CD4-positive, alpha-beta T cell (primary cell): ENCODE measurements at places on chromosomes 1 and 21.

DNA sequence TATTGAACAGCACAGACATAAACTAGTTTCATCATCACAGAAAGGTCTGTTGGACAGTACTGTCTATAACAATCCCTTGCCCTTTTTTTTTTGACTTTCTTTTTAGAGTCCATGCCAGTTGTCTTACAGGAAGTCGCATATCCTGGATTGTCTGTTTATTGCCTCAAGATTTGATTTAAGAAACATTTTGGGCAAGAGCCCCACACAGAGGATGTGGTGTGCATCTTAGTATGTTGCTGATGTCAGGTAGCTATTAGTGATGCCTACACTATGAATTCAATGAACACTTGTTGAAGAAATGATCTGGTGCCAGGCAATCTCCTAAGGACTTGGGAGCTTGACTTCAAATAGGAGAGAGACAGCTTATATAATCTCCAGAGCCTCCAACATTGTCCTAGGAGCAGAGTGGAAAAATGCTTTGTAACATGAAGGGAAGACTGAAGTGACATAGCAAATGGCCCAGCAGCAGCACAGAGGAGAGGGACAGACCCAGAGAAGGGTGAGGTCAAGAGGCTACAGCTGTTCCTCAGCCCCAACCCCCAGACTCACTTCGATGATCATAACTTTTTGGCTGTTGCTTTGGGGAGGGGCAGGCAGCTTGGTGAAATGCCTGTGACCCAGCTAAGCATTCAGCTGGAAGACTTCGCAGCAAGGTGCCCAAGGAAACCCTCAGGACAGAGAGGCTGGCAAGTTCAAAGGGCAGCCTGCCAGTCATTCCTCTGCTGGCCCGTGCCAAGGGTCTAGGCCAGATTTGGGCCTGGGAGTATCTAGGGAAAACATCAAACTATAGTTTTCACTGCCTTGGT is 7.5 kb upstream of the RAB29 start:
- DNase-seq, result no peak

DNA sequence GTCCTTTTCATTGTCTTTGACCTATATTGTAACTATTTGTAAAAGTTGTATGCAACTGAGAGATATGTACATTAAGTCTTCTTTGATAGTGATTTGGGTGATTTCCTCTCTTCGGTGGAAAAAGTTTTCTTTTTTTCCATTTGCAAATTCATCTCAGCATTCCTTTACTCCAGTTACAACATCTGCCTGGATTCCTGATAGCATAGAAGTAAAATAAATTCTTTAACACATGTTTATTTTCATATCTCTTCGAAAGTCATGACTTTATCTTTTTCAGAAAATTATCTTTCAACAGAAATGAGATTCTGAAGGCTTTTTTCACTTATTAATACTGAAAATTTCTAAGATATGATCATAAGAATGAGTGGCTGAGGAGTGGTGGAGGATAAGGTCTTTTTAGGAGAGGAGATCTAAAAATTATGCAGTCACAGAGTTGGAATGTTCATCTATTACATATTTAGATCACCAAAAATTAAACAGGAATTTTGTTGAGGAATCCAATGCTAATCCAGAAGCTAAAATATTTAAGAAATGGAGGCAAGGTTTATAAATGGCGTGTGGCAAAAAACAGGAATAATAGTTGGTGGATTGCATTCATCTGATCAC is 400.5 kb downstream of the KCNT2 start:
- DNase-seq, result no peak

- DNase-seq, result no peak
Observed at GRCh38 chr1:62433861-62434617, 2.8 kb upstream of the USP1 start.

- DNase-seq, result no peak
Observed at GRCh38 chr1:66503841-66504470, 30.0 kb upstream of the SGIP1 start.

DNA sequence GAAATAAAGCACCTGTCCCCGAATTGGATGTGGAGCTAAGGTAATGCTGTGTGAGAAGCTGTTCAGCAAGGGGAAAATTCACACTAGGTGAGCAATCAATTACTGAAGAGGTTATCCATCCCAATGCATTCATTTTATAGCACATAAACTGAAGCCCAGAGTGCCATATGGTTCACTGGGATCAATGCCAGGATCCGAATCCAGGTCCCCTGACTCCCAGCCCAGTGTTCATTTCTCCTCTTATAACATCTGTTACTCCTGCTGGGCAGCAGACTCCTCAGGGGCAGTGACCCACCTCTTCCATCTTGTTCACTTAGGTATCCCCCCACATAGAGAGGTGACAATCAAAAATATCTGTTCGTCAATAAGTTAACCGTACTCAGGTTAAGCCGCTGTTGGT is 13.2 kb upstream of the SEC16B start:
- DNase-seq, result no peak

DNA sequence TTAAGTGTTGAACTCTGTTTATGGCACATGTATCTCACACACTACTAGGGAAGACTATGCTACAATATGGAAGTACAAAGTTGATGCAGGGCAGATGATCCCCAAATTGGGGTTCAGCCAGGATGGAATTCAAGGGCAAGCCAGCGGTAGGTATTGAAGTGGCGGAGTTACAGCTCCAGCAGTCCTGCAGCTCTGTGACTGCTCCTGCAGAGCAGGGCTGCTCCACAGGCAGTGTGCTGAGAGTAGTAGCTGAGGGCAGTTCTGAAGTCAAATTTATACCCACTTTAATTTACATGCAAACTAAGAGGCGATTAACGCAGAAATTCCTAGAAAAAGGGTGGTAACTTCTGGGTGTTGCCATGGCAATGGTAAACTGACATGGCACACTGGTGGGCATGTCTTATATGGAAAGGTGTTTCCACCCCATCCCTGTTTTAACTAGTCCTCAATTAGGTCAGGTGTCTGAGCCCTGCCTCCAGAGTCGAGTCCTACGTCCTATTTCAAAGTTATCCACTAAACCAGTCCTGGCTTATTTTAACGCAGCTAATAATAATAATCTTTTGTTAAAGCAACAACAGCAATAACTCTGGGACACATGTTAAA is 20.6 kb upstream of the CENPF start:
- DNase-seq, result no peak

GRCh38 chr1:47415728-47416318 is at the start of gene FOXE3:
Gene FOXE3, plus strand, starts transcription at chr1:47416285. Its CDS starts 31 bp downstream, at chr1:47416316.
- DNase-seq, result no peak

GRCh38 chr1:9615316-9616063 is 26.8 kb downstream of the TMEM201 start:
- peak; percentile 73 for DNase-seq

- no peak for DNase-seq
Observed at GRCh38 chr1:31814041-31814511, 1.7 kb downstream of the SPOCD1 start.

DNA sequence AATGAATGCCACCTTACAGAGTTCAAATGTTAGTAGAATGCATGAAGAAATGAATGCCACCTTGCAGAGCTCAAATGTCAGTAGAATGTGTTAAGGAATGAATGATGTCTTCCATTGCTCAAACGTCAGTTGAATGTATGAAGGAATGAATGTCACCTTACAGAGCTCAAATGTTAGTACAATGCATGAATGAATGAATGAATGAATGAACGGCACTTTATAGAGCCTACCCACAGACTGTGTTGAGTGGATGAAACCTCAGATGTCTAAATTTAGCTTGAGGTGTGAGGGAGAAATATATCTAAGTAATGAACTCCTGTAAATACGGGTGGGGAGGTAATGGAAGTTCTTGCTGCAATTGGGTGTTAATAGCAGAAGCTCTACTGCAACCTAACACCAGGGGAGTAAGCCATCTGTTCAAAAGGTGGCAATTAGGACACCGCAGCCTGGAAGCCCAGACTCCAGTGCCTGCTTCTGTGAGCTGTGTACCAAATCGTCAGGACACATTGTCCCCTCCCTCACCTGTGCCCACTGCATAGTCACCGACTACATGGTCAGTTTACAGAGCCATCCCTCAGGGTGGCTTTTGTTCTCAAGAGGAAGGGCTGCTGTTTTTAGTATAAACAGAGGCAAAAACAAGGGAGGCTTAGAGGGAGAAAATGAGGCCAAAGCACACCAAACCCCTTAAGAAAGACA is 26.7 kb downstream of the SUSD4 start:
- no peak for DNase-seq

GRCh38 chr1:24872061-24872850 is 57.8 kb downstream of the RUNX3 start:
- DNase-seq, result peak; percentile 25

GRCh38 chr1:56819387-56819899 is at the start of gene FYB2:
Gene FYB2, minus strand, starts transcription at chr1:56819404. Its CDS starts 114 bp downstream, at chr1:56819290.
- DNase-seq, result no peak

DNA sequence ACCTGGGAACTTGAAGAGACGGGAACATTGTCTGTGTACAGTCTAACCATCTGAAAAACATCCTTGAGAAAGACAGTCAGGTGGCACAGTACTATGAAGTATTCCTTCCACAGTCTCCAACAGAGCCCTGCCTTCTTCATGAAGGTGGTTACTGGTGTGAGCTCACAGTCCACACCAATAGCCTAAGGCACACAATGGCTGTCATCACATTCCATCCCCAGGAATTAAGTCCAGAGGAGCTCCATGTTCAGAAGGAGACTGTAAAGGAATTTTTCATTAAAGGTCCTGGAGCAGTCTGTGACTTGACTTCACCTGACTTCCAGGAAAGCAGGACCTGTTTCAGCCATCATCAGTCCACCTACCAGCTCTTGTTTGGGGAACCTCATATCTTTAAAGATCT is 180.2 kb downstream of the C1orf21 start:
- DNase-seq, result no peak

- DNase-seq, result no peak
Observed at GRCh38 chr1:30537279-30537678, 186.1 kb downstream of the MATN1 start.

DNA sequence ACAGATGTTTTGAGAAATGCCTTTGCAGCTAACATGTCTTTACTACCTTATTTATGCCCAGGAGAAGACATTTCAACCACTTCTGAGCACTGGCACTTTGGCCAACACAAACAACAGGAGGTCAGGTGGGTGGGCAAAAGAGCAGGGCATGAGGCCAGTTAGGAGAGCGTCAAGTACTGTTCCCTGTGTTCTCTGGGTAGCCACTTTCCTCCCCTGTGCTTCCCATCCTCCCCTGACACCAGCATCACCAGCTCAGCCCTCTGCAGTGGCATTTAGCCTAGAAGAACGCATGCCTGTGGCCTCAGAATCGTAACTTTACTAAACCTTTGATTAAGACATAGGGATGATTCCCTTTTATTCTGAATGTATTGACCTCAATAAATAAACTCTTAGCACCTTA is 18.3 kb downstream of the BTG2 start:
- DNase-seq, result no peak

GRCh38 chr1:41743366-41743765 is 175.4 kb downstream of the HIVEP3 start:
- DNase-seq, result no peak

GRCh38 chr21:32325706-32326105 is 27.1 kb downstream of the MRAP start:
- DNase-seq, result no peak

DNA sequence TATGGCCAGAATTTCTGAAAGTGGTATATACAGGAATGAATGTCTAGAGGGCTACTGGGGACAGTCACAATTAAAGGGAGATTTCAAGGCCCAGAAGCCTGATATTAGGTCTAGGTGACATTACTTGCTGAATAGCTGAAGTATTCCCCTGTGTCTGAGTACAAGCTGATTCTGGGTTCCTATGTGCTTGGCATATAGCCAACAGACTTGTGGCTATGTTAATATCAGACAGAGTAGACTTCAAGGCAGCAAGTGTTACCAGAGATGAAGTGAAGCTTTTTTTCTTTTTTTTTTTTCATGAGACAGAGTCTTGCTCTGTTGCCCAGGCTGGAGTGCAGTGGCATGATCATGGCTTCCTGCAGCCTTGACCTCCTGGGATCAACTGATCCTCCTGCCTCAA is 8.3 kb downstream of the TTC4 start:
- no peak for DNase-seq

- DNase-seq, result peak; percentile 58
Observed at GRCh38 chr1:78676347-78676982, 26.8 kb downstream of the IFI44 start.

- DNase-seq, result no peak
Observed at GRCh38 chr1:228095161-228095560, 8.0 kb downstream of the C1orf35 start.

DNA sequence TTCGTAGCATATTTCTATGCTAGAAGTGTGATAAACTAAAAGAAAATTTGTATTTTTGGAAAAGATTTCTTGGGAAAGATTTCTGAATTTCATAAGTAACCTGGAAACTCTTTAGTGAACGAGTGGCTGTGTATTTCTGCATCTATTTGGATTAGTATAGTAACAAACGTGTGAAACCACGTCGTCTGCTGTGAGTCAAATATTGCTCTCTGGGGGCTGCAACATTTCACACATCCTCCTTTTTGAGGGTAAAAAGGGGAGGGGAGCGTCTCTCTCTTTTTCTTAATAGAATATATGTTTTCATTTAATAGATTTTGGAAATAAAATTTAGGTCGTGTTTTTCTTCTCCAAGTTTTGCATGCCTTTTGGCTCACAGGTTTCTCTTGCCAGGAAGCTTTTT is 44.8 kb downstream of the LHX9 start:
- no peak for DNase-seq

GRCh38 chr1:65497256-65497830 is 76.9 kb downstream of the LEPR start:
- DNase-seq, result no peak

DNA sequence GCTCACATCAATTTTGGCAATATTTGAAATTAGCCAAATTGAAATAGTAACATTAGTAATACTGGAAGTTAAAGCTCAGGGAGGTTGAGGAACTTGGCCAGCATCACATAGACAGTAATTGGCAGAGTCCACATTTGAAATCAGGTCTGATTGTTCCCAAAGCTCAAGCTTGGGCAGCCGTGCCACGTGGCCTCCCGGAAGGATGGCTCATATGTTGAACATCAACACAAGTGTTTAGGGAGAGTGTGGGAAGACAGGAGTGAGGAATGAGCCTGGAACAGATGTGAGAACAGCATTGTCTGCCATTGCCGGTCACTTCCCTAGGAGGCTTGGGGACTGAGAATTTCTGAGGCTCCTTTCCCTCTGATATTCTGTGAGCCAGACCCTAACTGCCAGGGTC is 40.2 kb upstream of the RBM15 start:
- DNase-seq, result no peak

- DNase-seq, result peak; percentile 56
Observed at GRCh38 chr21:23968722-23969647, 1638.3 kb downstream of the MRPL39 start.

DNA sequence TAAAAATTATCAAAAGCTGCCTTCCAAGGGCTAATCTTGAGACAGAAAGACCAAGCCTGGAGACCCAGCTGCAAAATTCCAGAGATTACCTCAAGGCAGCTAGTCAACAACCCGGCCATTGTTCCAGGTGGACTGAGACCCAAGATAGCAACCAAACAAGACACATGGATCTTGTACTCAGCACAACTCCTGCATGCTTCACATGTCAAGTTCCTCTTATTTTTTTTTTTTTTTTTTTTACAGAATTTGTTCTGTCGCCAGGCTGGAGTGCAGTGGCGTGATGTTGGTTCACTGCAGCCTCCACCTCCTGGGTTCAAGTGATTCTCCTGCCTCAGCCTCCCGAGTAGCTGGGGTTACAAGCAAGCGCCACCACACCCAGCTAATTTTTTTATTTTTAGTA is 40.1 kb downstream of the CD2 start:
- no peak for DNase-seq

GRCh38 chr1:151593730-151594129 is 18.1 kb upstream of the SNX27 start:
- peak; percentile 22 for DNase-seq

- no peak for DNase-seq
Observed at GRCh38 chr1:116179964-116180363, 68.8 kb downstream of the MAB21L3 start.

- peak; percentile 92 for DNase-seq
Observed at GRCh38 chr1:150149271-150150132, at the start of gene PLEKHO1. Gene PLEKHO1, plus strand, starts transcription at chr1:150149916. Its CDS starts 342 bp downstream, at chr1:150150258.

GRCh38 chr1:46370214-46370633 is 23.9 kb upstream of the FAAH start:
- DNase-seq, result no peak
